ENCODE measurements at places on chromosomes 3 and 15.

DNA sequence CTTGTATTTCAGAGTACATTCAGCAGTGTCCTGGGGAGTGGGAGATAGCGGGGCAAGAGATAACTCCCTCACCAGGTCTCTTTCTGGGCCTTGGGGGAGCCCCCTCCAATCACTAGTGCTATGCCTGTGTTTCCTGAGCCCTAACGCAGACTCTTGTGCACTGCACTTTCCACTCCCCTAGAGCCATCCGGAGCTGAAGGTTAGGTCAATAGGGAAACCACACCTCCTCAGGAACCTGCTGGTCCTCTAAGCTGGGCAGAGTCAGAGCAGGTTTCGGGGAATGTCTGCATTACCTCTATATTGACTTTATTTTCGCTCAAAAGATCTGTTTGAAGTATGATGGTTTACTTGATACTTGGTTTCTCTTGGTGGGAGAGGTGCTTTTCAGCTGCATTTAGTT is 617.0 kb upstream of the ROBO1 start:
- no peak for DNase-seq

GRCh38 chr15:41921167-41921566 is 27.3 kb upstream of the SPTBN5 start:
- DNase-seq = no peak

GRCh38 chr3:44883999-44884431 is 9.6 kb downstream of the TGM4 start:
- no peak for DNase-seq

- no peak for DNase-seq
These were observed 13.8 kb downstream of the BDH1 start for GRCh38 chr3:197541756-197542539.

- DNase-seq = no peak
These were observed 399.6 kb downstream of the NAALADL2 start for GRCh38 chr3:175258763-175259162.

- DNase-seq = no peak
These were observed 315.7 kb upstream of the SLCO3A1 start for GRCh38 chr15:91537856-91538255.

Measured in CD4-positive, alpha-beta T cell treated with Interleukin-12 subunit alpha and Interleukin-12 subunit beta, for 1 hour (primary cell).